Fibroblast of skin of left quadriceps (primary cell): ENCODE measurements at places on chromosomes 2 and 18.

- no peak for DNase-seq
Observed at GRCh38 chr2:140814141-140814540, 1316.7 kb downstream of the LRP1B start.

DNA sequence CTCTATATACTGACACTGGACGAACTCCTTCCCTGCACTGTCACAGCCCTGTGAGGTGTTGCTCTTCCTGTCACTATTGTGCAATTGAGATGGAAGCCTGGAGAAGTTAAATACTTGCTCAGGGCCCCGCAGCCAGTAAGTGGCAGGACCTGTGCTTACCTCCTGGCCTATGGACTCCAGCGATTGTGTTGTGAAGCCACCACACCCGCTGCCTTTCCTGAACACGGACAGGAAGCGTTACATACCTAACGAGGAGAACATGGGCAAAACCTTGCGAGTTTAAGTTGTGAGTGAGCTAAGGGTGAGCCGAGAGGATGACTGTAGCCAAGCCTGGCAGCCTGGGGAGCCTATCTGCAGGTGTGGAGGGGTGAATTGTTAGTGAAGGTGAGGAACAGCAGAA, 26.1 kb downstream of the RAB31 start:
- no peak for DNase-seq

DNA sequence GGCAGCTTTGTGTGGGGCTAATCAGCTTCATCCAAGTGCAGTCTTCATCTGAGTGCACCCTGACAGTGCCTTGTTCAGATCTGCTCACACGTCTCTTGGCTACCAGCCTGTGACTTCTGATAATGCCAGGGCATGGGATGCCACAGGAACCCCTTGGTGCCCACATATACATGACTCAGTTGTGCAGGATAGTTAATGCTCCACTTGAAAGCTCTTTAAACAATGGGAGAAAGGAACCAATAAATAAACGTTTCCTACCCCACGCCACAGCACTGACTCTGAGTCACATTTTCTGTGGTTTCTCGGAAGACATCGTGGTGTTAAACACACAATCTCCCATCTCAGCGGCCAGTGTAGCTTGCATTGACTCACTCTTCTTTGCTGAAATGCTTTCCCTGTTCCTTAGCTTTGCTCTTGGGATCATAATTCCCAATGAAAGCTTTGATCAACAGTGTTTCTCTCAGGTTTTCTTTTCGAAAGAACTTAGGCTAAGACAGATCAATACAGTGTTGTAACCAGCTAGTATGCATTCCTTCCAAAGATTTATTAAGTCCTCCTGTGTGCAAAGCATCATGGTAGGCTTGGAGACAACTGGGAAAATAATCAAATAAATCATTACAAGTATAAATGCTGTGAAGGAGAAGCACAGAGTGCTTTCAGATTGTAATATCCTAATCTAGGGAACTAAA, 142.0 kb downstream of the COPS8 start:
- peak; percentile 87 for DNase-seq

- peak; percentile 83 for DNase-seq
Observed at GRCh38 chr2:60515721-60516226, 37.7 kb downstream of the BCL11A start.

- peak; percentile 47 for DNase-seq
Observed at GRCh38 chr18:12520442-12520992, 112.8 kb downstream of the PRELID3A start.

- no peak for DNase-seq
Observed at GRCh38 chr18:35422237-35422636, 45.1 kb upstream of the ZNF396 start.

DNA sequence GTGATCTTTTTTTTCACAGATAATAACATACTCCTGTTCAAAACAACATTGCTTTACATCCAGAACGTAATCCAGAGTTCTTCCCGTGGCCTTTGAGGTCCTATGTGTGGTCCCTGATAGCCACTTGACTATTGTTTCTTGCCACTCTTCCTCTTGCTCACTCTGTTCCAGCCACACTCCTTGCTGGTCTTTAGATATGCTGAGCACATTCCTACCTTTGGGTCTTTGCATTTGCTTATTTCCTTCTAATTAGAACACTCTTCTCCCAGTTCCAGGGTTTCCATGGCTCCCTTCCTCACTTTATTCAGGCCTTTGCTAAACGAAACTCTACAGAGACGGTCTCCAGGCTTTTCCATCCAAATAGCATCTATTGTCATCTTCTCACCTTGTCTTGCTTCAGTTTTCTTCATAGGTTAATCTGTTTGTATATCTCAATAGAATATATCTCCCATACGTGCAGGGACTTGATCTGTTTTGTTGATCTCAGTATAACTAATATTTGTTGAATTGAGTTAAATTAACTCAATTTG, 59.9 kb downstream of the ACSL3 start:
- no peak for DNase-seq

- no peak for DNase-seq
Observed at GRCh38 chr18:43420950-43421349, 143.7 kb upstream of the SYT4 start.

GRCh38 chr2:226845386-226846116, 9.7 kb downstream of the RHBDD1 start:
- DNase-seq: no peak

- no peak for DNase-seq
Observed at GRCh38 chr2:62724886-62725711, 19.6 kb downstream of the EHBP1 start.

GRCh38 chr18:35564795-35565453, 16.6 kb upstream of the GALNT1 start:
- no peak for DNase-seq

GRCh38 chr2:151669585-151670081, 64.6 kb downstream of the NEB start:
- no peak for DNase-seq

GRCh38 chr2:192146069-192147015, 48.4 kb downstream of the TMEFF2 start:
- DNase-seq: peak; percentile 53

- DNase-seq: no peak
Observed at GRCh38 chr2:2083113-2083758, 247.8 kb downstream of the MYT1L start.

GRCh38 chr2:138931284-138932256, 151.4 kb upstream of the NXPH2 start:
- no peak for DNase-seq

DNA sequence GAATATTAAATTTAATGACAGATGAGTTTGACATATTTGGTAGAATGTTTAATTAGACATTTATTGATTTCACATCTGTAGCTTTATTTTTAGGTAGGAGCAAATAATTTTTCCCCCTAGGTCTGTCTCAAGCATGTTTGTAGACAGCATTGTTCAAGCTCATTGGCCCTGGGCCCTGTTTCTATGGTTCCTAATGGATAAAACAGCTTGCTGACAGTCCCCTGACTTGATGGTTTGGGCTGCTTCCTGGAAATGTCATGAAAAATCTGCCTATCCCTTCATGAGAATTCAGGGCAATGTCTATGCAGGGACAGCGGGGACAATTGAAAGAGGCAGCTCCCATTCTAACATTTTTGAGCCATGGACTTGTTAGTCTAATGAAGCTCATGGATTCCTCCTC, 14.6 kb upstream of the MEP1B start:
- no peak for DNase-seq

DNA sequence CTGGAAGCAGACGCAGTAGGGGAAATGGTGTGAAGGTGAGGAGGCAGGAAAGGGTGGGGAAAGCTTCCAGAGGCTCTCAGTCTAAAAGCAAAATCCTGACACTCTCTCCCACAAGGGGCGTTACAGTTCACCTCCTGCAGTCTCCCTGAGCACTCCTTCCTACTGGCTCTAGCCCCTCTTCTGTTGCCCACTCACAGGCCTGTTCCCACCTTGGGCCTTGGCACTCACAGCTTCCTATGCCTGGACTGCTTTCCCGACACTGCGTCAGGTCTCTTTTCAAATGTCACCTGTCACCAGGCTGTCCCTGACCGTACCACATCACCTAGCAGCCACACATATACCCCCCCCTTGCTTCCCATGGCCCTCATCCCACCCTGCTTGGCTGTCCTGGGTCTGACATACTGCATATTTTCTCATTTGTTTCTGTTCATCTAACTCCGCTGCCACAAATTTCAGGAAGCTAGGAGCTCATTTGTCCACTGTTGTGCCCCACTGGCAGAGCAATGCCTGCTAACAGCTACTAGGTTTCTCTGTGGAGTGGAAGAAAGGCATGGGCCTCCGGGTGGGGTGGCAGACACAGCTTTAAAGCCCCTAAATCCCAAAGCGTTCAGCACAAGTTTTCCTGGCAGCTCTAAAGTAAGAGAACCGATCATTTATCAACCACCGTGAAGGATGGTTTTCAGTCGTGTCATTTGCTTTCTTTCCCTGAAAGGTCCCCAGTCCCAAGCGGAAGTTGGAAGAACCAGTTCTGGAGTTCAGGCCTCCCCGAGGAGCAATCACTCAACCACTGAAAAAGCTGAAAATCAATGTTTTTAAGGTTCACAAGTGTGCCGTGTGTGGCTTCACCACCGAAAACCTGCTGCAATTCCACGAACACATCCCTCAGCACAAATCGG, 118.8 kb downstream of the ZNF532 start:
- no peak for DNase-seq

DNA sequence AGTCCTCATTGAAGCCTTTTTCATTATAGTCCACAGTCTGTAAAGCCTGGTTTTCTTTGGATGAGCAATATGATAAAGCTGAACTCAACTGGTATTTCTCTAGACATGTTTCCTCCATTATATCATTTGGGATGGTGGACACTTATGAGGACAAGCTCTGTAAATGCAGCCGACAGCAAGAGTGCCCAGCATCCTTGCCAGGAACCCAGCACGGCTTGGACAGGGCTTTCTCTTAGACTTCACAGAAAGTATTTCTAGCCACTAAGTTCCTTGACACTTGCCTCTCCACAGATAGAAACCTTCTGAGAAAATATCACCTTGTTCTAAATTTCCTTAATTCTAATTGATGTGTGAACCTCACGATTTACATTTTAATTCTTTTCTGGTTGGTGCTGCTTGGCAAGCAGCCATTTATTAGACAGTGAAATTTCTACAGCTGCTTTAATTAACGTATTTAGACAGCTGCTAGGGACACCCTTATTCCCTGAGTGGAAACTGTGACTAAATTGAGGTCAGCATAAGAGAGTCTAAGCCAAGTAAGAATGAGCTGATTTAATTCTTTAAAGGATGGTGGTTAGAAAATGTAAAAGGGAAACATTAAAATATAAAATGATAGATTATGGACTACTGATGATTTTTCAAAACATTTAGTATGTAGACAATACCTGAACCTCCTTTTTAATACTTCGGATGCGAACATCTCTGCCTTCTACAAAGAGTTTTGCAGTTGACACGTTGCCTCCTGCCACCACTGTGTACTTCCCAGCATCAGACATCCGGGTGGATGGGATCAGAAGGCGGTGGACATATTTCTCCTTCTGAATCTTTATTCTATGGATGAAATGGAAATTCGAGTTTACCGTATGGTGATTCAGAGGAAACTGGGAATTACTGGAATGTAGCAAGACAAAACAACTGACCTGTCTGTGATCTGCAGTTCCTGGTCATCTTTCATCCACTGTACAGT, 39.8 kb downstream of the TTN start:
- no peak for DNase-seq

- no peak for DNase-seq
Observed at GRCh38 chr2:209662021-209662420, 109.6 kb upstream of the UNC80 start.

GRCh38 chr18:11155034-11155759, 5.8 kb upstream of the PIEZO2 start:
- DNase-seq: no peak

DNA sequence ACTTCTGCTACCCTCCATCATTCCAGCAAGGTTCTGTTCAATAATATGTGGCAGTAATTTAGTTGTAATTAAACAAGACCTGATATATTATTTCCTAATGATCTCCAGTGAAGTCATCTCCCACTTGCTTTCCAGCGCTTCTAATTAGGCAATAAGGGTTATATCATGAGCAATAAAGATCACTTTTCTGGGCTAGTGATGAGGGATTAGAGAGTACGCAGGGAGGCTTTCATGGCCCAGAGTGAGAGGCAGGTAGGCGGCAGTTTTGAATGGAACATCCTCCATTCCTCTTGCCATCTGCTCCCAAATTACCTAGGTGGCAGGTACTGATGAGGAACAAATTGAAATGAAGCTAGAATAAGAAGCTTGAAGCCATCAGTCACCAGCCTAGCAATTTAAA, 358.1 kb upstream of the SYT4 start:
- DNase-seq: no peak

- no peak for DNase-seq
Observed at GRCh38 chr2:178344121-178344520, 106.9 kb downstream of the PRKRA start.

DNA sequence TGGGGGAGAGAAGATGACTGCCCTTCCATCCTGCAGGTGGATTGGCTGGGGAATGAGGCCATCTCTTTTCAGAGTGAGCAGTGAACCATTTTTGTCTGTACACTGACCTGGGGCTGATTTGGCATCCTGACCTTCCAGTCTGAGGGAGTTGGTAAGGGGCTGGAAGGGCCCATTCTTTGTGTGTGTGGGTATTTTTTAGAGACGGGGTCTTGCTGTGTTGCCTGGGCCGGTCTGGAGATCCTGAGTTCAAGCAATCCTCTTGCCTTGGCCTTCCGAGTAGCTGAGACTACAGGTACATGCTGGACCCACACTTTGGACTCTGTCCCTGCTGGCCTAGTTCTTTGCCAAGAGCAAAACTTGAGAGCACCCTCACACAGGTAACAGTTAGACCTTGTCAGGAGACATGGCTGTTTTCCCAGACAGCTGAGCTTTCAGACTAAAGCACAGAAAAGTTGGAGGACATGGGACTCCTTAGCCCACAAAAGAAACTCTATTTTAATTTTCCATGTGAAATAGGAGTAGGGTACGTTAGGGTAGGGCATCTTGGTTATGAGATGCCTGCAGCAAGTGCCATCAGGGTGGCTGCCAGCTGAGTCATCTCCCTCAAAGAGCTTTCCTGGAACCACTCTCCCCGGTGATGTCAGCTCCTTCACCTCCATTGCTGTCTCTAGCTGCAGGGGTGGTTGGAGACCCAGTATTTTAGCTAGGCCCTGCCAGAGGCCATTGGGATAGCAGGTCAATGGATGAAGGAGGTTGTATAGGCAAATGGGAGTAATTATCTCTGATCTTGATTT, 60.7 kb downstream of the DGKD start:
- DNase-seq: no peak

- DNase-seq: no peak
Observed at GRCh38 chr2:71664161-71664560, 210.8 kb downstream of the DYSF start.

DNA sequence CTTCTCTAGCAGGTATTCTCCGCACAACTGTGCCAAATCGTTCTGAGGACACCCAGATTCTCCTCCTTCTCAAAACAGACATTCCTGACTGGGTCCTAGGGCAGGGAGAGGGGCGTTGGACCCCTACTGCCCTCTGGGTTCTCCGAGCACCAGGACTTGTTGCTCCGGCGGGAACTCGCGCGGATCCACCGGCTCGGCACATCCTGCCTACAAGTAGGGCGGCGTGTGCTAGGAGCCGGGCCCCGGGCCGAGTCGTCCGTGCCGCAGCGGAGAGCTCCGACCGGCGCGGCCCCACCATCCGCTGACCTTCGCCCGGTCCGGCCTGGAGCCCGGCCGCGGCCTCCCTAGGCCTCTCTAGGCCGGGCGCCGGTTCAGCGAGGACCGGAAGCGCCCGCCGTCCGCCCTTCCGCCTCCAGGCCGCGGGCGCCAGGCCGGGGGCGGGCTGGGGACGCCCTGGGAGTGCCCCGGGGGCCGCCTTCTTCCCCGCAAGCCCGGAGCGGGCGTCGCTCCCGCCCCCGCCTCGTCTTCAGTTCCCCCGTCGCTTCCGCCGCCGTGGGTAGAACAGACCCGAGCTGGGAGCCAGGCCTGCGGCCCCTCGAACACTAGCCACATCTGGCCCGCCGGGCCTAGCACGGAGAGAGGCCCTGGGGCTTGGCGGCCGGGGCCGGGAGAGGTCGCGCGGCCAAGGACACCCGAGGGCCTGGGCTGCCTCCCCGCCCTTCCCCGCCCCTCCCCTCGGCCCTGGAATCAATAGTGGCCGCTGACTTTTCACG, 7.6 kb upstream of the ONECUT2 start:
- DNase-seq: no peak
